ENCODE measurements at places on chromosomes 1 and 21. TPM values are rescaled to one million over a fixed set of nuclear protein-coding genes. Genes with fewer than 3 reads are reported as not detected.

GRCh38 chr21:45870851-45871615 lies 110.5 kb upstream of the COL6A1 start:
- no peak for DNase-seq

- DNase-seq: no peak
Observed at GRCh38 chr1:1355416-1355815, 2.9 kb downstream of the MXRA8 start.

DNA sequence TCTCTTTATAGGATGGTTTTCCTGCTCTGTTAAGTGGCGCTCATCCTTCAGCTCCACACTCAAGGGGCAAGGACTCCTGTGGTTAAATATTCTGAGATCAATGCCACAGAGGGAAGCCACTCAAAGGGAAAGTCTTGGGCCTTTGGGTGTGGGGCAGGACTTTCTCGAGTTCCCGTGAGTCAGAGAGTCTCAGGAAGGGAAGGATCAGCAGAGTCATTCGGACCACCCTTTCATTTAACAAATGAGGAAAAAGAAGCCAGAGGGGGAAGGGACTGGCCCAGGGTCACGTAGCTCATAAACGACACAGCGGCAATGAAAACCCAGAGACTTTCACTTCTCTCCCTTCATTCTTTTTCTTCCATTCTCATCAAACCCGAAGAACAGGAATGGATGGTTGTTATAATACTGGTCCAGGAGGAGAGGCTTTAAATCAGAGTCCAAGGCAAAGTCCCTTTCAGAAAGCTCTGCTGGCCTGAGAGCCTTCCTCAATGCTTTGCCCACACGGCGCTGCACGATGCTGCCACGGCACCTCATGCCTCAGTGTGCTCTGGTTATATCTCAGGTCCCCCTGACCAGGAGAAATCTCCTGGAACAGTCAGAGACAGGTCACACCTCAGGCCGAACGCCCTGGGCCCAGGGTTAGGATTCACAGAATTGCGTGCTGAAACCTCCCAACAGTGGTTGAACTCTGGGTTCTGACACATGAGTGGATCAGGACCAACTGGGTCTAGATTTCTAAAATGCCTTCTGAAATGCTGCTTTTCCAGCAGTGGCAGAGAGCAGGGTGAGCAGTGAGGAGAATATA lies 65.3 kb downstream of the TENT5C start:
- DNase-seq: no peak

DNA sequence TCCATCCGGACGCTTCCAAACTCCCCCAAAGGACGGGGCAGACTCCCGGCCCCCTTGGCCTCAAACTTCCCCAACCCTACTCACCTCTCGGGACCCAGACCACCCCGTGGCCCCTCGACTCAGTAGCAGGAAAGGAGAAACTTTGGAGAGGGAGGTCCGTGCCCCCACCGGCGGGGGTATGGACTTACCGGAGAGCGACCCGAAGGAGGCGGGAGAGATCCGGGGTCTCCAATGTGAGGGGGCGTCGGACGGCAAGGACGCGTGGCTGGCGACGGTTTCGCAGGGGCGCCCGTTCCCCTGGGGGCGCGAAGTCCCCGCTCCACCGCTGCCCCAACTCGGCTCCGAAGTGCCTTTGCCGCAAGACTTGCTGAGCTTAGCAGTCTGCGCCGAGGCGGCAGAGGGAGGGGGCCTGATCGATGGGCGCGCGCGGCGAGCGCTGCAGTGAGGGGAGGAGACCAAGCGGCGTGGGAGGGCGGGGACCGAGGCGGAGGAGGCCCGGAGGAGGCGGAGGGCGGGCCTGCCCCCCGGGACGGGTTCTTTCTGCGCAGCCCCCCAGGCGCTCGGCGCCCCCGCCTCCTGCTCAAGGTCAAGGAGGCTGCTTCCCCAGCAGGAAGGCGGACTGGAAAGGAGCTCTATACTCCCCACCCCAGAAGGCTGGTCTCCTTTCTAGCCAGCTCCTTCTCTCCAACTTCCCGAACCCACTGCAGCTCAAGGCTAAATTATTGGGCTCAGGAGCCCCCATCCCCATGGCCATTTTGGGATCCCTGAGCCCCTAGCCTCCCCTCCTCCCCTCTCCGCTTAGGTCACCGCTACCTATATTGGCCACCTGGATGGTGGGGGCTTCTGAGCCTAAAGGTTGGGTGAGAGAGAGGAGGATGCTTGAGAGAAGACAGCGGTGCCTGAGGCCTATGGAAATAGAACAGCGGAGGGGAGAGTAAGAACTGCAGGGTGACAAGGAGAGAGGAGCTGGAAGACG lies at the start of gene SYT2:
Gene SYT2, minus strand, starts transcription at position 385 of the 976 bp plus-strand sequence. CDS start 104,682 bp downstream, outside the sequence.
- peak; percentile 44 for DNase-seq

DNA sequence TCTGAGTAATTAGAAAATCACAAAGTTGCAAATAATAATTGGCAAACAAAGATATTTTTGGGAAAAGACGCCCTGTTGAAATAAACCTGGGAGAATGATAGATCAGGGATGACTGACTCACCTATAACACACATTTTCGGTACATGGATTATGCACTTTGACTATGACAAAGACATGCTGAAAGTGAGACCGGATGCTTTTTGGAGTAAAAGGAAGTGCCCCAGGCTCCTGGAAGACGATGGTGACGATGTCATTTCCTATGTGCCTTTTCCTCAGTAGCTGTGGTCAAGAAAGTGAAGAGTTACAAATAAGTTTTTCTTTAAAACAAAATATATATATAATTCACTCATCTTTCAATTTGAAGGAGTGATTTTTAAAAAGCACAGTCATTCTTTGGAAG lies 158.7 kb downstream of the SIPA1L2 start:
- DNase-seq: no peak

TSSK3 gene
- not detected for polyA plus RNA-seq

RIPPLY3 gene
- 0.13 TPM for polyA plus RNA-seq

CENPF gene
- 1.3 TPM for polyA plus RNA-seq

Measured in liver (tissue), 10 donors.